Activated CD4-positive, alpha-beta T cell treated with anti-CD3 and anti-CD28 coated beads, Interleukin-2, amount 50 U/mL, for 24 hours (primary cell): ENCODE measurements at places on chromosomes 1 and 21.

- DNase-seq, result no peak
These were observed 11.2 kb downstream of the C1orf198 start for GRCh38 chr1:230857077-230857476.

- DNase-seq, result no peak
These were observed 213.0 kb upstream of the CACYBP start for GRCh38 chr1:174786760-174787159.

GRCh38 chr1:41812051-41812450, 106.7 kb downstream of the HIVEP3 start:
- no peak for DNase-seq

GRCh38 chr1:225769687-225770086, 7.9 kb upstream of the SRP9 start:
- DNase-seq, result no peak

DNA sequence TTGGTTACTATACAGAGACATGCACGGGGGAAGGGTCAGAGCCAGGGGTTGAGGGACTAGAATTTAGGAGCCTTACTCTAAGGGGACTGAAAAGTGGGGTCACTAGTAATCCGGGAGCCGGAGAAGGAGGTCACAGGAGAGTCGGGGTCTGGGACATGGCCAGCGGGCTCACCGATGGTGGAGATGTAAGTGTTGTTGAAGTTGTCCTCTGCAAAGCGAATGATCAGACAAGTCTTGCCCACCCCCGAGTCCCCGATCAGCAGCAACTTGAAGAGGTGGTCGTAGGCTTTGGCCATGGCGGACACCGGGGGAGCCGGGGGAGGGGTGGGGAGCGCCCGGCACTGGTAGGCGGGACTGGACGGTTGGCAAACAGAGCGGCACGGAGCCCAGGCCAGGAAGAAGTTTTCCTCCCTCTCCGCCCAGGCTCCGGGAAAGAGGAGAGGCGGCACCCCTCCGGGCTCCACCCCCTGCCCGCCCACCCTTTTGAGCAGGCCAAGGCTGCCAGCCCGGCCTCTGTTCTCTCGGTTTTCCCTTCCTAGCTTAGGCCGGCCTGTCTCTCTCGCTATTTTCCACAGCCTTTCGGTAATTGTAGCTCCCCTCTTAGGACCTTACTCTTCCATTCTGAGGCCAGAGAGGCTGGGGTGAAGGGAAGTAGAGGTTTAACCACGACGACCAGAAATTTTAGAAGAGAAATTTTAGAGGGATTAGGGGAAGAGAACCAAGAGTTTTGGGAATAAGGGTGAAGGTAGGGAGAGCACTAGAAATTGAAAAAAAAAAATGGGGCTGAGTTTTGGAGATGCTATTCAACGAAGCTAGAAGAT, at the start of gene RAB13:
Gene RAB13 (minus strand): TSS at position 399 of the 821 bp plus-strand sequence. CDS start 103 bp downstream, at position 296.
- DNase-seq, result no peak

GRCh38 chr21:22804151-22804550, 1805.9 kb downstream of the NCAM2 start:
- no peak for DNase-seq

GRCh38 chr1:62407398-62408009, 29.3 kb upstream of the USP1 start:
- peak; percentile 37 for DNase-seq

GRCh38 chr1:155729031-155729898, 40.4 kb downstream of the DAP3 start:
- no peak for DNase-seq

DNA sequence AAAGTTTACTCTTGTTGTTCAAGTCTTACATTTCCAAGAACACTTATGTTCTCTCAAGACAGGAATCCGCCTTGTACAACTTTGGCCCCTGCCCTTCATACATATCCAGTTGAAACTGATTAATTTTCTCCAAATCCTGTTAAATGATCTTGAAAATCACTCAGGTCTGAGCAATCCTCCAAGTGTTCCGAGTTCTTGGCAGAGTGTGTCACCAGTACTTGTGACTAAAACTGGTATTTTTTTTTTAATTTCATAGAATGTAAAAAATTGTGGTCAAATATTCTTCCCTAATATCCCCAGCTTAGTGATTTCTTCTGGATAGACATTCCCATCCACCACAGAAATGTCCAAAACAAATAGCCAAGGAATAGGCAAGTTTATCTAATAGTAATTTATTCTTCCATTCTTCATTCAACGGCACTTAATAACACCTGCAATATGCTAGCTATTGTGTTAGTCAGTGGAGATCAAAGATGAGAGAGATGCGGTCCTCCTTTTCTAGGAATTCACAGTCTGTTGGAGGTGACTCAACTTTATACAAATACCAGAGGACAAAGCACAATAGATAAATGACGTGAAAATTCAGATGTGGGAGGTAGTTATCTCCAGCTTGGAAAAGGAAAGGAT, 71.4 kb downstream of the DIRAS3 start:
- DNase-seq, result no peak

- DNase-seq, result no peak
These were observed 6.5 kb downstream of the S100A9 start for GRCh38 chr1:153364156-153364555.

- DNase-seq, result no peak
These were observed 200.4 kb downstream of the HUNK start for GRCh38 chr21:32073190-32073589.

- DNase-seq, result no peak
These were observed 11.1 kb downstream of the ADGRL2 start for GRCh38 chr1:81811757-81812371.

DNA sequence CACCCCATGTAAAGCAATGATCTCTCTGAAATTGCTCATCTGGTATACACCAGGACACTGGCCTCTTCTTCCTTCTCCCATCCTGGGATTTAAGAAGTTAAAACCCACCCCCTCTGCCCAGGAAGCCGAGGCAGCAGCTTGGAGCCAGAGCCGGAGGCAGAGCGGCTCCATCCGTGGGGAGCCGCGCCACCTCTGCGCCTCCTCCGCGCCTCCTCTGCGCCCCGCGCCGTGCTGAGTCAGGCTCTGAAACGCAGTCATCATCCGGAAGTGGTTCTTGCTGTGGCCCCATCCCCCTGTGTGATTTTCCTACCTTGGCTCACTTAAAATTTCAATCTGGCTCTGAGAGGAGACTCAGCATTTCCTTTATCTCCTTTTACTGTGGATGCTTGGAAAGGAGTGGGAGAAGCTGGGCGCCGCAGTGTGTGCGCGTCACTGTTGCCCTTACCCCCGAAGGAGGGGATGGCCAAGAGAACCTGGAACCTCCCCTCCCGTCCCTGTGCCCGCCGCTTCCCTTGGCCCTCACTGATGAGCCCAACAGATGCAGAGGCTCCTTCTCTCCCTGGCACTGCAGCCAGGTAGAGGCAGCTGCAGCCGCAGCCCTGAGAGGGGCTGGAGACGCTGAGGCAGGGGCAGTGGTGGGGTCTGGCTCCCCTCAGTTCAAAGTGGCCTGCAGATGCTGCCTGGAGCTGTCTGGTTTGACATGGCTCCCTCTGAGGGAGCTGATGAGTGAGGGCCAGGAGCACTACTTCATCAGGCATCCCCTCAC, 15.3 kb upstream of the NPHP4 start:
- DNase-seq, result no peak

DNA sequence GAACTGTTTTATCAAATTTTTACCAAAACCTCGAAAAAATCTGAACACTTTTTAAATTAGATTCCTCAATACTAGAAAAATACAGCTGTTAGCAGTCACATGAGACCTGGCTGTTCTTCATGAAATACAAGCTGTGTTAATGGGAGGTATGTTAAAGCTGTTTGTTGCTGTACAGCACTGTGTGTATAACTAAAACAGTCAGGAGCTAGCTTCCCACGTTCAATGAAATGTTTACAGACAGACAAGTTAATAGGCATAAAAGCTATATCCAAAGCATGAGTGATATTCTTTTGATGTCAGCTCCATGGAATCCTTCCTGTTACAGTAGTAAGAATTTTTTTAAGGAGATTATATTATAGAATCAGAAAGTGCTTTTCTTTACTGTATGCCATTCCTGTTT, 223.2 kb upstream of the FOXD3 start:
- no peak for DNase-seq

- peak; percentile 38 for DNase-seq
These were observed 166.1 kb downstream of the PDE4B start for GRCh38 chr1:65958561-65959350.

- DNase-seq, result peak; percentile 11
These were observed 12.0 kb upstream of the RHBG start for GRCh38 chr1:156356875-156357534.

DNA sequence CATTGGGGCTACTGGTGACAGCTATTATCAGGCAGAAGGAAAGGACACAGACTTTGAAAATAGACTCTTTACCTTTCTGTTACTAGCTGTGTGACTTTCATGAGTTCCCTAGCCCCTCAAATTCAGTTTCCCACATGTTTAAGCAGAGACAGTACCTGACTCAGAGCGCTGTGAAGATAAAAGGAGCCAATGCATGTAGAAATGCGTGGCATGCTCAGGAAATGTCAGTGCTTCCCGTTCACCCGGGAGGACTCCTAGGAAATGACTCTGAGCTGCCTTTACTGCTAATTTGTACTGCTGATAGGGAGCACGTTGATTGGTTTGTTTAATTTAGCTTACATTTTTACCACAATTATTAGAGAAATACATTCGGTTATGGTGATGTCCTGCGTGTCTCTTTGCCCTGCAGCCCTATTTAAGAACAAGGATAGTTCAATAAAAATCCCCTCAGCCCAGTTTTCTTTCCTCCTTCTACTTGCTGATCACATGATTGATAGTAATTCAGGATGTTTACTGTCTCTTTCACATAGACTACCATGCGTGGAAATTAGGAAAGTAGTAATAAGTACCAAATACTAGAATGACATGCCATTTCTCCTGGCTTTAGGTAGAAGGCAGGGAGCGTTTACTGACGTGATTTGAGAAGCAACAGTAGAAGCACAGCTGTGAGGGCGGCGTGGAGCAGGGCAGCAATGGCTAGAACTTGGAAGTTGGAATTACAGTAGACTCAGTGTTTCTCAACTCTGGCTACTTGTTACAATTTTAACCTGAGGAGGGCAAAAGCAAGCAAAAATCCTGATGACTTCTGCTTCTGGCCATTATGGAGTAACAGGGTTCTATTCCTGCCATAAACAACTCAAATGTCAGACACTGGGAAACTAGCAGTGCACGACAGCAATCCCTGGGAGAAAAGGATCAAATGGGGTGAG, 15.9 kb downstream of the PDIK1L start:
- no peak for DNase-seq

DNA sequence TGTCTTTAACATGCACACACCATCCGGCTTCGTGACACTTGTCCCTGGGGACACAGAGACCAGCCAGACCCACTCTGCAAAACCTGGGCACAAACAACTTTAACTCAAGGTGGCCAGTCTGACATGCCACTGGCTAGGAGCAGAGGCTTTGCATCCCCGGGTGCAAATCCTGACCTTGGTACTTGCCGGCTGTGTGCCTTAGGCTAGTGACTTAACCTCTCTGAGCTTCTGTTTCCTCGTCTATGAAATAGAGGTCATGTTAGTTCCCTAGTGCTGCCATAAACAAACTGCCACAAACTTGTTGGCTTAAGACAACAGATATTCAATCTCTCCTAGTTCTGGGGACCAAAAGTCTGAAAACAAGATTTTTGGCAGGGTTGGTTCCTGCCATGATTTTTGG, 60.4 kb downstream of the SDC3 start:
- no peak for DNase-seq

GRCh38 chr1:155218854-155219591, 10.5 kb downstream of the MTX1 start:
- DNase-seq, result no peak

GRCh38 chr1:155210314-155211104, 2.0 kb downstream of the MTX1 start:
- DNase-seq, result no peak

GRCh38 chr1:47182676-47183235, 7.1 kb downstream of the PDZK1IP1 start:
- no peak for DNase-seq

- no peak for DNase-seq
These were observed 10.1 kb downstream of the AGMAT start for GRCh38 chr1:15574741-15575140.

- DNase-seq, result no peak
These were observed 7.3 kb upstream of the DEDD start for GRCh38 chr1:161139766-161140165.

- DNase-seq, result no peak
These were observed 66.3 kb downstream of the ARHGEF10L start for GRCh38 chr1:17605582-17606344.

- DNase-seq, result no peak
These were observed 7.5 kb upstream of the PTPN7 start for GRCh38 chr1:202167708-202168415.

- DNase-seq, result no peak
These were observed 11.6 kb downstream of the IFI6 start for GRCh38 chr1:27660300-27660835.

DNA sequence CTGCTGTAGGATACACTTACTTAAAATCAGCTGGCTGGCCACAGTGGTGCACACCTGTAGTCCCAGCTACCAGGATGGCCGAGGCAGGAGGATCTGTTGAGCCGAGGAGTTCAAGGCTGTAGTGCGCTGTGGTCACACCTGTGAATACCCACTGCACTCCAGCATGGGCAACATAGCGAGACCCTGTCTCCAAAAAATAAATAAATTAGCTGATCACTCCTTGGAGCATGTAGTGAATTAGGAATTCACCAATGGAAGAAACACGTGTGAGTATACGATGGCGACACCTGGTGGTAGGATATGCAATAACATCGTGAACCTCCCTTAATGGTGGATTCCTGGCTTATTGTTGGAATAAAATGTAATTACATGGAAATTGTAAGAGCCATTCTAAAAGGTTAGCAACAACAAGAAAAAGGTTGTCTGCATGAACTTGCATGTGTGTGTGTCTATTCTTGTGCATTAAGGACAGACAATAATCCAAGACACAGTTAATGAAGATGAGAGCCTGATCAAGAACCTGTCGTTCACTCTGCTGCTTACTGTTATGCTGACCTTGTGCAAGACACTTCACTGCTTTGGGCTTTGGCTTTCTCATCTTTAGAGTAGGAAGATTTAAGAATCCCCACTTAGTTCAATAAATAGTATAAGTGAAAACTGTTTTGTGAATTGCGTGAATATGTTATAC, 38.6 kb upstream of the COX20 start:
- peak; percentile 43 for DNase-seq

- DNase-seq, result no peak
These were observed 1.0 kb downstream of the CRB1 start for GRCh38 chr1:197269053-197269452.

DNA sequence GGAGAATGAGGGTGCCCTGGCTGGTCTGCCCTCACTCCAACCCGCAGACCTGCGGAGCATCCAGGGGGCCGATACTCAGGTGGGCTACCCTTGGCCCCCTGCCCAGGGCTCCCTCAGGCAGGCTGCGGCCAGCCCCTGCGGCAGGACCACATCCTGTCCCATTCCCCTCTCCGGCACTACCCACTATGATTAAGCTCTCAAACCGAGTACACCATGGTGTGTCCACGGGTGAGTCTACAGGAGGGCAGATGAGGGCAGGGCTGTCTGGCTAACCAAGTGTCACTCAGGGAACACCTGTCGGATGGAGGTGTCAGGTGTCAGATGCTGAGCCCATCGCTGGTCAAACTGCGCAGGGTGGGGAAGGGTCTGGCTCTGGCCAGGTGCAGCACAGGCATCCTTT, 47.2 kb downstream of the SLC66A1 start:
- no peak for DNase-seq

DNA sequence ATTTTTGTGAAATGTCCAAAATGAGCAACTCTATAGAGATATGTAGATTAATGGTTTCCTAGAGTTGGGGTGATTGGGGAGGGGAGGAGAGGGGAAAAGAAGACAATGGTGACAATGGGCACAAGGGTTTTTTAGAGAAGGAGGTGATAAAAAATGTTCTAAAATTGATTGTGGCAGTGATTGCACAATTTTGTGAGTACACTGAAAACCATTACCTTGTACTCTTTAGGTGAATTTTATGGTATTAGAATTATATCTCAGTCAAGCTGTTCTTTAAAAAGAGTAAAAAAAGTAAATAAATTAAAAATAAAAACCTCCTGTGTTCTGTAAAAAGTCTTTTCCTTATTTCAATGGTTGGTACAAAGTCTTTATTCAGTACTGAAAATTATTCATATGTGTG, 330.2 kb downstream of the PTBP2 start:
- DNase-seq, result no peak
